ENCODE measurements at places on chromosomes 11 and 22.

- DNase-seq, result no peak
Measured at GRCh38 chr11:107716884-107717532, 5.2 kb upstream of the SLN start.

GRCh38 chr11:325796-326591, 5.3 kb upstream of the IFITM3 start:
- no peak for DNase-seq

DNA sequence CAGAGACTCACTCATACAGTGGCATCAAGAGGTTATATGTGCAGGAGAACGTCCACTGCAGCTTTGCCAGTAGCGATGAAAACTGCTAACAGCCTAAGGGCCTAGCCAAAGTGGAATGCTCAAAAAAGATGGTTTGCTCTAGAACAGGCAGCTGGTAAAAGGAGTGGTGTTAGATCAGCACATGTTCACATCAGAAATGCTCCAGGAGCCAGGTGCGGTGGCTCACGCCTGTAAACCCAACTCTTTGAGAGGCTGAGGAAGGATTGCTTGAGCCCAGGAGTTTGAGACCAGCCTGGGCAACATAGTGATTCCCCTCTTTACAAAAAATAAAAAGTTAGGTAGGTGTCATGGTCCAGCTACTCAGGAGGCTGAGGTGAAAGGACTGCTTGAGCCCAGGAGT, 10.3 kb upstream of the TFIP11 start:
- no peak for DNase-seq

GRCh38 chr11:123690485-123690884, 36.1 kb upstream of the SCN3B start:
- DNase-seq, result no peak

DNA sequence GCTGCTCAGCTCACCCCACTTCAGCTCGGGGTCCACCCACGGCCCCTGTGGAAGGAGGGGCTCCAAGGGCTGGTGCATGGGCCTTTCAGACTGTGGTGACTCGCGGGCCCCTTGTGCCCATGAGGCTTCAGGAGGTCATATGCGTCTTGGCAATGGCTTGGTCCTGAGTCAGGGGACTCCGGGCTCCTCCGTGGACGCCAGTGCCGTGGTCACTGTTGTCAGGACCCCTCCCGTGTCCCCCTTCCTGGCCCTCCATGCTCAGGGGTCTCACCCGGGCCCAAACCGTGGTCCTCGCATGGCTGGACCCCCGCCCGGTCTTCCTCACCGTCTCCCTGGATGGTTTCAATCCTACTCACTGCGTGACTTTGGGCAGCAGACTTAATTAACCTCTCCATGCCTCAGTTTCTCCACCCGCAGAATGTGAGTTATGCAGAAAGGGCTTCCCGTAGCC, 436.4 kb downstream of the TBC1D22A start:
- no peak for DNase-seq
